ENCODE measurements at places on chromosomes 6 and 20.

DNA sequence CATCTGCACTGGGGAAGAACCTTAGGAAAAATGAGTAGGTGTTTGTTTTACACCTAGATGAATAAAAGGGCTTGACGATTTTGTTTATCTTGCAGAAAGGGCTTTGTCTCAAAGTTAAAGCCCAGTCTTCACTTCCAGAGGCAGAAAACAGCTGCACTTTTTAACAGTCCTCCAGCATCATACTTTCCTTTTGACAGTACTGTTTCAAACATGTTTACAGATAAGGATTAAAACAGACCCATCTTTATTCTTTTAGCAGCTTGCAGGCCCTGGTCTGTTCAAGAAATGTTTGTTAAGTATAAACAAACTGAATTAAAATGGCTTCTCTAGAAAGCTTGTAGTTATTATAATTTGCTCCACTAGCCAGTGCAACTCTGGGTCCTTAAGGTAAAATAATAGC is 374.2 kb downstream of the EPHA7 start:
- peak; percentile 5 for DNase-seq

- DNase-seq = peak; percentile 13
Observed at GRCh38 chr6:116572162-116572561, 858 bp downstream of the RWDD1 start.

DNA sequence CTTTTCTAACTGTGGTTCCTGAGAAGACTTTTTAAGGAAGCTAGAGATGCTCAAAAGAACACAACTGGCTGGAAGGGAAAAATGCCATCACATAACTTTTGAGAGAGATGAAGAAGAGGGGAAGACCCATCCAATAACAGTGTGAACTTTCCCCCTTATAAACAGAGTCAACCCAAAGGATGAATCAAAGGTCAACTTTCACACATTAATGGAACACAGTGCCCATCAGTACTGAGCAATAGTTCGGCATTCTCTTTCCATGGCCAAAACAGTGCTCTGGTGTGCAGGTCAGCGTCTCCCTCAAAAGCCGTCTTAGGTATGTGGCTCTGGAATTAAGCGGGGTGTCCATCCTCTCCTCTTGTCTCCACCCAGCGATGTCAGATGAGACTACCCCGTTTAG is 130.4 kb downstream of the GJA10 start:
- DNase-seq = no peak

DNA sequence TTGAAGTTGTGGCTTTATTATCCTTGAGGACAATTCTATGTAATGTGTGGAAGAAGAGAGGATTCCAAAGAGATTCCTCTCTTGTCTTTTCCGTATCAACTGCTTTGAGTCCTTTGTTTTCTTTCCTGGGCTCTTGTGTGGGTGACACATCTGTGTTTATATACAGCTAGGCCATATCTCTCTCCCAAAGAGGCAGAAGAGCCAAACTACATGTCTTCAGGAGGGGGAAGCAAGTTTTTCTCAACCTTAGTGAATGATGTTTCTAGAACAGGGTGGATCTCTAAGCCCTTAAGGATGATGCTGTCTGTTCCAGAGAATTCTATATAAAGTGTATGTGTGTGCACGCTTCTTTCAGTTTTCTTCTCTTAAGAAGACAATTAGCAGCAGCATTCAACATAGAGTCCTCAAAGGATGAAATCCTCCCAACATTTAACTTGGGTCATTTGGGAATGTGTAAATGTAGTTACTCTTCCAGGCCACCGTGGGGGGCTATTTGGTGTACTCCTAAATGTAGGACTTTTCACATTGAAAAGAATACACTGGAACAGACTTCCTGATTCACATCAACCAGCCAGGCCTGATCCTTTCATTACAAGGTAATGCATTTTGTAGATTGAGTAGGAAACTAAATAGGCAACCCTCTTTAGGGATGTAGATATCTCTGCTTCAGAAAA is 92.8 kb upstream of the EEF1E1 start:
- DNase-seq = peak; percentile 46

DNA sequence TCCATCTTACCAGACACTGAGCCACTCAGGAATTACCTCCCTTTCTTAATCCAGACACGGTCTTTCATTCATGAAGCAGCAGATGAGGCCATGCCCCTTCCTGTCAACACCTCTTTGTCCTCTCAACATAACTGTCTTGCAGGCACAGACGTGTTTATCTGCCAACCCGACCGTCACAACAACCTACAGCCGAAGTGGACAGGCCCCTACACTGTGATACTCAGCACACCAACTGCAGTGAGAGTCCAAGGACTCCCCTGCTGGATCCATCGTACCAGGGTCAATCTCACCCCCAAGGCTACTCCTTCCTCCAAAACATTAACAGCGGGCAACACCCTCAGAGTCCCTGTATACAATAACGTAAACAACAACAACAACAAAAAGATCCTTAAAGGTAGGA is 30.6 kb upstream of the ULBP3 start:
- no peak for DNase-seq

- no peak for DNase-seq
Observed at GRCh38 chr20:31949877-31950646, 1.8 kb downstream of the PDRG1 start.

- no peak for DNase-seq
Observed at GRCh38 chr6:165274611-165275010, 34.8 kb downstream of the C6orf118 start.

DNA sequence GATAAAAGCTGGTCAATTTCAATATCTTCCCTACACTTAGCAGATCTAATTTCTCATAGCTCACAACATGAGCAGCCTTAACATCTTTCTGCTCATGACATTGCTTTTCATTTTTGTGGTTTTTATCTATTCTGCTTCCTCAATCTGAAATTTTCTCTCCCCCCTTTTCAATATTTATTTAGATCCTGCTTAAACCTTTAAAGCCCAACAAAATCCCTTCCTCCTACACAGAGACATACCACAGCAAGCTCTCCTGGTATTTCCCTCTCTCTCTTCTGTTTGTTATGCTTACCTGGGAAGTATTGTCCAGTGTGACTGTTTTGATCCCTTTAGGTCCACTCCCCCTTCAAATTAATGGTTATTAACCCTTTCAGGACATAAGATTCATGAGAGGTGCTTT is 582.5 kb downstream of the RFPL4B start:
- DNase-seq = no peak

- DNase-seq = no peak
Observed at GRCh38 chr20:49526056-49526455, 41.9 kb downstream of the PTGIS start.

DNA sequence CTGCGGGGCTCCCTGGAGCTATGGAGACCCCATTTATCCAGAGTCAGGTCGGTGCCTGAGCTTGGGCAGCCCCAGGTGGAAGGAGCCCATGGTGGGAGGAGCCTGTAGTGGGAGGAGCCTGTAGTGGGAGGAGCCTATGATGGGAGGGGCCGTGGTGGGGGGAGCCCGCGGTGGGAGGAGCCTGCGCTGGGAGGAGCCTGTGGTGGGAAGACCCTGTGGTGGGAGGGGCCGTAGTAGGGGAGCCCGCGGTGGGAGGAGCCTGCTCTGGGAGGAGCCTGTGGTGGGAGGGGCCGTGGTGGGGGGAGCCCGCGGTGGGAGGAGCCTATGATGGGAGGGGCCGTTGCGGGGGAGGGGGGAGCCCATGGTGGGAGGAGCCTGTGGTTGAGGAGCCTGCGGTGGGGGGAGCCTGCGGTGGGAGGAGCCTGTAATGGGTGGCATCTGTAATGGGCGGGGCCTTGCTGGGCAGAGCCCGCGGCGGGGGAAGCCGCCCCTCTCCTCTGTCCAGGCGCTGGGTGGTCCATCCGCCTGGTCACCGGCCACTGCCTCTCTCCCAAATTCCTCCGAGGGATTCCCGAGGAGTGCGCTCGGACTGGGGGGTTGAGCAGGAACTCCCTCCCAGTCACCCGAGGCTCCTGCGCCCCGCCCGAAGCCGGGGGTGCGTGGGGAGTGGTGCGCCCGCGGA is 567 bp upstream of the FNDC11 start:
- peak; percentile 79 for DNase-seq

GRCh38 chr20:33337531-33338165 is 54.6 kb downstream of the BPIFB1 start:
- DNase-seq = no peak

DNA sequence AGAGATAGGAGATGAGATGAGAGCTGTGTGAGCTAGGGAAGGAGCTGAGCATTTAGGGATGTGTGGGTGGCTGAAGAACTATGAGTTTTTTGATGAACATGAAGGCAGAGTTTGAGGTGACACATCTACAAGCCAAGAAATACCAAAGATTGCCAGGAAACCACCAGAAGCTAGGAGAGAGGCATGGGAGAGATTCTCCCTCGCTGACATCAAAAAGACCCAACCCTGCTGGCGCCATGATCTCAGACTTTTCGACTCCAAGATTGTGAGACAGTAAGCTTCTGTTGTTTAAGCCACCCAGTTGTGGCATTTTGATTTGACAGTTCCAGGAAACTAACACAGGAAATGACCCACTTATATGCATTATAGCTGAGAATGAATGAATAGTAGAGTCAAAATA is 790.9 kb downstream of the TFAP2A start:
- DNase-seq = no peak

GRCh38 chr6:35499372-35499771 is 2.5 kb upstream of the TEAD3 start:
- DNase-seq = no peak

GRCh38 chr6:147922799-147923198 is 414.3 kb downstream of the SAMD5 start:
- DNase-seq = peak; percentile 78

GRCh38 chr20:6074145-6074561 is 20.3 kb upstream of the LRRN4 start:
- no peak for DNase-seq

DNA sequence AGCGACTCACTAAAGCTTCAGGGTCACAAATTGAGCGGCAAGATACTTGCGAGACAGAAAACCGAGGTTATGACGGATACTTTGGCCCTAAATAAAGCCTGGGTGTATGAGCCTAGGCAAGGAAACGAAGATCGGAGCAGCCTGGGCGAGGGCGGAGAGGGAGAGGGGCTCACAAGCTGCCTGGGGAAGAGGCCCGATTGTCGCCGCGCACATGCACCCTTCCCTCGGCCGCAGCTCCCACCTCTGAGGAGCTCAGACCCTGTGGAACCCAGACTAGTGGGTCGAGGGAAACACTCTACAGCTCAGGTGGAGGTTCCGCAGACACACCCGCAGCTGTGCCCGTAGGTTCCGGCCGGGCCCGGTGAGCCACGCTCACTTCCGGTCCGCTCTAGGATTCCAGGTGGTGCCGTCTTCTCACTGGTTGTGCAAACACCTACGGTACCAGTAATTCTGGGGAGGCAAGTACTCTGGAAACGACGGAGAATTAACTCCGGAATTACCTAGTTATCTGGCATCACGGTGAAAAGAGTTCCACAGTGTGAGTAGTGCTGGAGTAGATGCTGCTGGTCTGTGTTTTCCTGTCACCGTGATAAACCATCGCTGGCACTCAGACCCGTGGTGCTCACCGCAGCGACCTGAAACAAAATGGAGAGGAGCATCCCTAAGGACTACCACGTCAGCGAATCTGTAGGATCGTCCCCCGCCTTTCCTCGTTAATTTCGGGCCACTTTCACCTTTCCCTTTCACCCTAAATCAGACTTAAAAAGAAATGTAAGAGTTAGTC is 61.5 kb downstream of the GPX5 start:
- peak; percentile 85 for DNase-seq

GRCh38 chr20:62211769-62212288 is 8.2 kb downstream of the HRH3 start:
- no peak for DNase-seq

GRCh38 chr6:31851485-31851832 is 11.2 kb downstream of the NEU1 start:
- DNase-seq = no peak

DNA sequence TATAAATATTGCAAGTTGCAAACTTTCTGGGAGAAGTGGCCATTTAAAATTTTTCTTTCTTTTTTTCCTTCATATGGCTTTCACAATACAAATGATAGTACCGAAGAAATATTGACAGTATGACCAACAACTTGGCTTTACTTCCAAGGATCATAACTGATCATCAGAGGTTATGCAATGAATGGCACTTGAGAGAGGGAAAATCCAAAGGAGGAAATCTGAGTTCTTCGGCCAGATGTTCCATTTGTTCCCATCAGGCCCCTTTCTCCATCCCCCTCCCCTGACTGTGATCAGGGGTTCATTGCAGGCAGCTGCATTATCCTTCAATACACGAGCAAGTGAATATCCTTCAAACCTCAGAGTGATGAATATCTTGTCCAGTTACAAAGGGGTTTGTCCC is 130.0 kb upstream of the UST start:
- DNase-seq = no peak

GRCh38 chr6:157157258-157157657 is 166.1 kb downstream of the TMEM242 start:
- peak; percentile 50 for DNase-seq

DNA sequence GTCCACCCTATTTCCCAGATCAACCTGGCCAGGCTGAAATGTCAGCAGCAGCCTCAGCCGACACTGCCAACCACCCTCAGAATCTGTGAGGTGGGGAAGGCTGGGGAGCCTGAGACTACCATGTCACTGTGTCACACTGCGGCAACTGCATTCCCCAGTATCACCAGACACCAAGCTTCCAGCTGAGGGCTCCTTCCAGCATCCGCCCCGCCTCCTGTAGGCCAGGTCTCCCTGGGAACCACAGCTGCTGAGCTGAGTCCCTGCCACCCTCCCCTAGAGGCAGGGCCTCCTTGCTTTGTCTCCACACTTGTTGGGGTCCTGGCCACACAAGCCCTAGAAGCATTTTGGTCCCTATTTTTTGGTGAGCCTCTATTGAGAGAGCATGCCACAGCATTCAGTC is 115.7 kb downstream of the UNC5CL start:
- no peak for DNase-seq

DNA sequence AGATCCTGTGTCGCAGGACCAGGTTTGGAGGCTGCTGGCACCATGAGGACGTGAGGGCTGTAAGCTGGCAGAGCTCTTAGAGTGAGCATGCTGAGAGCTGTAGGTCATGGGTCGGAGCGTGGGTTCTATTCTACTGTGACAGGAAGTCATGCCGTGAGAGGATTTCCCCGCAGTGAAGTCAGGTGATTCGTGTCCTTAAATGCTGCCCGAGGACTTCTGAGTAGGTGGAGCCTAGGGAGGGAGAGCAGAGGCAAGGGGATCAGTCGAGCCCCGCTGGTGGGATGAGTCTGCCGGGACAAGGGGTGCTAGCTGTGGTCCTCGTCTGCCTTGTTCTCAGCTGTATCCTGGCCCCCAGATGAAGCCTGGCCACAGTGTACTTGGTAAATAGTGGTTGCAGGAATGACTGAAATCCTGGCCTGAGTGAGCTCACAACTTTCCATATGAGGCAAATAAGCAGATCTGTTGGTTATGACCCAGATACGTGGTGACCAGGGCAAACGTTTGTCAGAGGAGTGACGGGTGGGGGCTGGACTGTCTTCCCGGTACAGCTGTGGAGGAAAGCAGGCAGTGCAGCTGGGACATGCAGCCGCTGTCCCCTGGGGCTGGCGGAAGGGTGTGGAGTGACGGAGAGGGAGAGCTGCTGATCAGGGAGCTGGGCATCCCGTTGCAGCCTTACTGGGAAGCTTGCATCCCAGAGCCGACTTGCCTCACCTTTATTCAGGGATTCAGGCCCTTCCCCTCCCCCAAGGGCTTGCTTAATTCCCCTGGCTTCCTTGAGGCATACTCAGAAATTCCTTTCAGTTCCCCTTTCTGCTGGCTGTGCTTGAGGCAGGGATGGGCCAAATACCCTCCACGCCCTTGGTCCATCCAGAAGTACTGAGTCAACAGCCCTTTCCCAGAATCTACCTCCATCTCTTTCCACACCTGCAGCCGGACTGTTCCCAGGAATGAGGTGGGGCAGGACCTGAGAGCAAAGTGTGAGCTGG is 250.9 kb upstream of the RREB1 start:
- DNase-seq = peak; percentile 6

GRCh38 chr6:166498661-166499349 is 87.7 kb downstream of the RAMACL start:
- no peak for DNase-seq
